ENCODE measurements at places on chromosomes 1 and 21. TPM values are rescaled to one million over a fixed set of nuclear protein-coding genes. Genes with fewer than 3 reads are reported as not detected.
A peak's percentile ranks its signal among the peaks of the same experiment; 100 is the strongest.

The DENND2C gene
- total RNA-seq = 2.3 TPM

The PROK1 gene
- total RNA-seq = 0.60 TPM

The ASTN1 gene
- total RNA-seq = 0.94 TPM

The TM2D1 gene
- 34.0 TPM for total RNA-seq

The DCST1 gene
- total RNA-seq = not detected

The RHOC gene
- 146 TPM for total RNA-seq

The CR1L gene
- not detected for total RNA-seq

The CDC7 gene
- total RNA-seq = 3.2 TPM

The COL6A2 gene
- 350 TPM for total RNA-seq

The COA7 gene
- total RNA-seq = 24.3 TPM

The CFHR5 gene
- not detected for total RNA-seq

The CLCA2 gene
- 0.21 TPM for total RNA-seq

The RNU1-3 gene
- total RNA-seq = 15,401 TPM

The OR6N1 gene
- total RNA-seq = not detected

The ITLN2 gene
- total RNA-seq = 0.21 TPM

DNA sequence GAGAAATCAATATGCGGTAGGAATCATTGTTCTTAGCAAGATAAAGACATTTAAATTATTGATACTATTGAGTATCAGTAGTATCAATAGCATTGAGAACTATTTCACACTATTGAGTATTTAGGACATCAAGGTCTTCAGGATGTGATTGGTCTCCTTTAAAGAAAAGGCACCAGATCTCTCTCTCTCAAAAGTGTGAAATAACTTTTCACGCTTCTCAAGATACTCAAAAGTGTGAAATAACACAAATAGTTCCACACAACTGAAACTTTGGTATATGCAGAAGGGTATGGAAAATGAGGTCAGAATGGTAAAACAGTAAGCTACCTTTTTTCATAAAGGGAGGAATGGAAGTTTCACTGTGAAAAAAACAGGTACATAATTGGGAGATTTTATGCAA is 6.7 kb upstream of the PYHIN1 start:
- DNase-seq = no peak

GRCh38 chr1:182196897-182197870 is 135.7 kb upstream of the ZNF648 start:
- no peak for DNase-seq

- DNase-seq = no peak
Observed at GRCh38 chr1:3683992-3684391, 31.7 kb downstream of the TP73 start.

- DNase-seq = no peak
Observed at GRCh38 chr1:20660363-20660762, 806 bp downstream of the DDOST start.

DNA sequence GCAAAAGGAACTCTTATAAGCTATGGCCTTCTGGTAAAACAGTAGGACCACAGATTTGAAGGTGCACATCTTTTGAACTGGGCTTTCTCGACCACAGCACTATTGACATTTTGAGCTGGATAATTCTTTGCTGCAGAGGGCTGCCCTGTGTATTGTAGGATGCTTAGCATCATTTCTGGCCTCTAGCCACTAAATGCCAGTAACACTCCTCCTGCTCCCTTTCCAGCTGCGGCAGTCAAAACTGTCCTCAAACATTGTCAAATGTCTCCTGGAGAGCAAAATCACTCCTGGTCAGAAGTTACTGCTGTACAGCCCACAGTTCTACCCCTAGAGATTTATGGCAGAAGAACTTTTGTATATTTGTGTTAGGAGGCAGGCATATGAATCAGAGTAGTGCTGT is 836.7 kb downstream of the PLA2G4A start:
- DNase-seq = no peak

- DNase-seq = peak; percentile 70
Observed at GRCh38 chr1:41380979-41381691, 19.9 kb downstream of the FOXO6 start.

GRCh38 chr21:14520535-14520934 is 25.6 kb downstream of the SAMSN1 start:
- no peak for DNase-seq

DNA sequence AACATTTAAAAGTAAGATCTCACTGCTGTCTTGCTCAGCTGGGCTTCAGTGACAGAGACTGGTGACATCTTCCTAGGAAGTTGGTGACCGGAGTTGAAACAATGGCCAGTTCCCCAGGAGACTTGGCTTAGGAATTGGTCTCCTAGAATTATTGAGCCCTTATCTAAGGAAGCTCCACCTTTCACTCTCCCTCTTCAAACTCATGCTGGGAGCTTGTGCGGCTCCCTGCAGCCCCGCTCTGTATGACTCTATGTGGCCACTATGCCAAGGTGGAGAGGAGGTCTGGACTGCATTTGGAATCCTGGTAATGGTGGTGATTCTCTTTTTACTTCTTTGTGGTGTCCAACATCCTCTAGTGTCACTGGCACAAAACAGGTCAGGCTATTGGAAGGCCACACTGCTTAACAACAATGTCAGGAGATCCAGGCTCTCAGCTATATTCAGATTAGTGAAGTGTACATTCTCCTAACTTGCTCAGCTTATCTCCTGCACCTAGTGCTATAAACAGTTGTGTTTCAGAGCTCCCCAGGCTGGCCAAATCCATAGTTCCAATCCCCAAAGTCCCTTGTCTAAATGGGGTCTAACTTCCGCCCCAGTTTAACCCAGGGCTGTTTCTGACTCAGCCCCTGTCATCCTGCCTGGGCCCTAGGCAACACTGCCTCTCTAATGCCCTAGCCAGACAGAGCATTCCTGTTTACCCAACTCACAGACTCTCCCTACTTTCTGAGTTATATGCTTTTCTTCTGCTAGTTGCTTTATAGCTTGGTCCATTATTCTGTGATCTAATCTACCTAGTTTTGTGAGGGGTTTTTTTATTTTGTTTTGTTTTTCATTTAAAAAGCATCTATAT is 18.3 kb downstream of the ATP2B4 start:
- no peak for DNase-seq

- no peak for DNase-seq
Observed at GRCh38 chr1:53500204-53501064, 41.2 kb downstream of the DMRTB1 start.

DNA sequence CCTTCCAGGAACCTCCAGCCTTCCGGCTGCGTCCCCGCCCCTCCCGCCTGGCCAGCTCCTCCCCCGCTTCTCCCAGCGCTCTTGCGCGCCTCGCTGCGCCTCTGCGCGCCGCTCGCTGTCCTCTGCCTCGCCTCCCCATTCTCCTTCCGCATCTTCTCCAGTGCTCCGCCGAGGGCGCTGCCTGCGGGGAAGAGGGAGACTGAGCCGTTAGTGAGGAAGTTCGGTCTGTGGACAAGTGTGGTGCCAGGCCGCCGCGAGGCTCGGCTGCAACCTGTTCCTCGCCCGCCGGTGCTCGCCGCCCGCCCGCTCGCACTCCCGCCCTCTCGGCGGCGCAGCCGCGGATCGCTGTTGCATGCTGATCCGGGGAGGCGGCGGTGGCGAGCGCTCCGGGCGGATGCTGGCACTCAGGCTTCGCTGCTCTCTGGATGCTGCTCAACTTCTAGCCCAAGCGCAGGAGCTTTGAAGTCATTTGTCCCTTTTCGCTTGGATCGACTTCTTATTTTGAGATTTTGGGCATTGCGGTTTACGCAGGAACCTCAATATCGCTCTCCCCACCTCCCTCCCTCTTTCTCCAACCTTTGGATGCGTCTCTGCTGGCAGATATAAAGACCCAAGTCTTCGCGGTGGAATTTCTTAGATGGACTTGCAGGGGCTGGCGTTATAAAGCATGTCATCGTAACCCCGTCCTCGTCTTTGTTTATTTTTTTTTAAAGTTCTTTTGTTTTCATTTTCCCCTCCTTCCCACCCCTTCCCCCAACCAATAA is 614 bp upstream of the CACNA1E start:
- DNase-seq = peak; percentile 37

DNA sequence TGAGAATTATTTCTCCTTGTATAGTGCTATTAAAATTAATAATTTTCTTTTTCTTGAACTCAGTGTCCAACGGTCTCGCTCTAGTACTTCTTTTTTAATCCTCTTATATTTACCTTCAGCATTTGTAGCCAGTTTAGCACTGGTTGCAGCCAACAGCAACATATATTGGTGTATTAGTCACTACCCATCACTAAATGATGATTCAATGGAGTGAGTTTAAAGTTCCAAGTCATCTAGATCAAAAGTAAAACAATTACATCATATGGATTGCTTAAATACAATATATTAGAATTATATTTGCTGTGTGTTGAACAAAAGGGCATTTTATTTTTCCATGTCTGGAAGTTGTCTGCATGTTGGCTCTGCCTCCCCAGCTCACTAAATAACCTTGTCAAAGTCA is 591.8 kb downstream of the ADGRL2 start:
- DNase-seq = no peak

DNA sequence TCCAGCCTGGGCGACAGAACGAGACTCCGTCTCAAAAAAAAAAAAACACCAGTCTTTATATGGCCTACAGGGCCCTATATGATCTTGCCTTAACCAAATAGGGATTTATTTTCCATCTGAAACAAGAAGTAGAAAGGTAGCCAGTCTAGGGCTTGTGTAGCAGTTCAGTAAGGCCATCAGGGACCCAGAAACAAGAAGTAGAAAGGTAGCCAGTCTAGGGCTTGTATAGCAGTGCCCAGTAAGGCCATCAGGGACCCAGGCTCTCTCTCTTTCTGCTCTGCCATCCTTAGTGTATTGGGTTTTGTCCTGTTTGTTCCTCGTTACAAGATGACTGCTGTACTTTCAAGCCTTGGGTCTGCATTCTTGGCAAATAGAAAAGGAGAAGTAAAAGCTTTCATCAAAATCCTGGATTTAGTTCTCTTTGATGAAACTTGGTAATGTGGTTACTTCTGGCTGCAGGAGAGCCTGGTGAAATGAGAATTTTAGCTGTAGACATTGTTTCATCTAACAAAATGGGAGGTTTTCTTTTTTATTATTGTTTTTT is 46.1 kb downstream of the PKN2 start:
- DNase-seq = no peak

DNA sequence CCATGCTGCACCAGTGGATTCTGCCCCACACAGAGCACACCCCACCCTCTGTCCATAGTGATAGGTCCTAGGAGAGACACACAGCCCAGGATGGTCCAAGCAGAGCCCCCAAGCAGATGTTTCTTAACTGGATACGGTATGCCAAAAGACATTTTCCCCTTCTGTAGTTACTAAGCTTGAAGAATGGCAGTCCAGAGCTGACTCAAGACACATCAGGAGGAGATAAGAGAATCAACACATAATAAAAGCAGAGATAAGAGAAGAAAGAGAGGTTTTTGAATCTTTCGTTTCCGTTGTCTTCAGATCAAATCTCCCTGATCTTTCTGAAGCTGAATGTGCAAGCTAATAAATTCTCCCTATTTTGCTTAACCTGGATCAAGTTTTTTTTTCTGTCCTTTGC is 21.8 kb upstream of the CASQ2 start:
- DNase-seq = no peak

GRCh38 chr1:19974822-19975416 is 4.5 kb downstream of the PLA2G2A start:
- peak; percentile 58 for DNase-seq

GRCh38 chr1:244049162-244050013 is 1.7 kb upstream of the ZBTB18 start:
- DNase-seq = peak; percentile 45

DNA sequence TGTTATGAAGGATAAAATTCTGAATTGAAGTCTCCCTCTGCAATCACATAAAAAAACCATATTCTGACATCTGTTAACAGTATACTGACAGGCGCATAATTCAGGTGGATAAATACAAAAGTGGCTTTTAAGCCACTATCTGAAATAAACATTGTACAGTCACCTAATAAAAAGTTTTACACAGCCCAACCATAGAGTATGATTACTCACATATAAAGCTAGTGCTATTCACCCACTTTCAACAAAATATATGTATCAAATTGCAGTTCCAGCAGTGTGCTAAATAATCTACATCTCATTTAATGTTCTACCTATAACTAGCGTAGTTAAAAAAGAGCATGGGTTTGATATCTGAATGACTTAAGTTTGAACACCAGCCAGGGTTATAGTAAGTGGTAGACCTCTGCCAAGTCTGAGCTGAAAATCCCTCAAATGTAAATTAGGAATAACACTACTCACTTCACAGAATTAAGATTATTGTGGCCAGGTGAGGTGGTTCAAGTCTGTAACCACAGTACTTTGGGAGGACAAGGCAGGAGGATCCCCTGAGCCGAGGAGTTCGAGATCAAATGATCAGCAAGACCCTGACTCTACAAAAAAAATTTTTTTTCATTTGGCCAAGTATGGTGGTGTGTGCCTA is 3.9 kb downstream of the EGLN1 start:
- DNase-seq = no peak

DNA sequence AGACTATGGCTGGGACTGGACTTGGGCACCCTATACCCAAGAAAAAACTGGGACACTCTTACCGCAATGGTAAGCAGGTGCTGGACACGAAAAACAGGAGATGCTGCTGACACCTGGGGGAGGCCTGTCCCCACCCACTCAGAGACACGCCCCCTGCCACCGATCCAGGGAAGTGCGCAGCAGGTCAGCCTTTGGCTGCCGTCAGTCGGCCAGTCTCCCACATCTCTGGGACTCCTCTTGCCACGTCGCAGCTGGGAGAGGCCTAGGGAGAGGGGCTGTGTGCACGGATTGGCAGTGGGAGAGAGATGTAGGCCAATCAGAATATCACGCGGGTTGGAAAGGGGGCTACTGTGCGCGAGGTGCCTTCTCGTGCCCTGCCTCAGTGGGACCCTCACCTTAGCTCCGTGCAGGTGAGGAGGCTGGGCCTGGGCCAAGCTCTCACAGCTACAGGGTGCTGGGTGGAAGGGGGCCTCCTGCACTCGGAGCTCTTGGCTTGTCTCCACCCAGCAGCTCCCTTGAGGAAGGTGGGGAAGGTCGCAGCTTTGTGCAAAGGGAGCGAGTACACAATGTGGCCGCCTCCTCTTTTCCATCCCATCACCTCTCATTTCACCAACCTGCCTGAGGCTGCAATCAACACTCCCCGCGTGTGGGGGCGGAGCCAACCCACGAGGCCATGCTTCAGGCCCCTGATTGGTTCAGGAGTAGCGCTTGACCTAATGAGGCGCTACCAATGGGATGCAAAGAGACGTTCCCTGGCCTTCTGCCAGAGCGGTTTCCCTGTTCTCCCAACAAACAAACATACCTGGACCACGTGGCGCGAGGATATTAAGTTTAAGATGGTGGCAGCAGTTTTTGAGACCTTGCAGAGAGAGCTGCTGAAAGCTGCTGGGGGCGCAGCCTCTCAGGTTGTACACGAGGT is 25.7 kb upstream of the LDLRAP1 start:
- DNase-seq = no peak

DNA sequence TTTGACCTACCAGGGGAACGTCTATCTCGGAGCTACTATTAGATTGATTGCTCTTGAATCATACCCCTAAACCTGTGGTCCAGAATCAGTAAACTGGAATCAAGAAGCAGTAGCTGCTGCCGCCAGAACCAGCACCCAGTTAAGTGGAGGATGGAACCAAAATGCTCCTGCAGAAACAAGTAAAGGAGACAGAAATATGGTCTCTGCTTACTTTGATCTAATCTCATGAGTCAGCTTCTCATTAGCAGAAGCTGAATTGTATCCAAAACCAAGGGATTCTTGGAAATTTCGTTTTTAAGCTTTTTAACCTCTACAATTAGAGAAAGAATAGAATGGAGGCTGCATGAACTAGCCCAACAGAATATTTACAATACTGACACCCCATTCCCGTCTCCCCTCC is 42.6 kb upstream of the PIGV start:
- no peak for DNase-seq

Measured in left cardiac atrium (tissue), 4 donors.